Stimulated activated CD4-positive, alpha-beta T cell treated with anti-CD3 and anti-CD28 coated beads, TNF-alpha, amount 100 ng/mL, for 48 hours (primary cell): ENCODE measurements at places on chromosomes 1 and 21.
A peak's percentile ranks its signal among the peaks of the same experiment; 100 is the strongest.

GRCh38 chr1:36755303-36756230, 272.9 kb upstream of the CSF3R start:
- no peak for DNase-seq

GRCh38 chr1:30822966-30823581, 65.5 kb upstream of the LAPTM5 start:
- DNase-seq: no peak

- no peak for DNase-seq
Observed at GRCh38 chr1:225479996-225480720, 52.3 kb upstream of the LBR start.

DNA sequence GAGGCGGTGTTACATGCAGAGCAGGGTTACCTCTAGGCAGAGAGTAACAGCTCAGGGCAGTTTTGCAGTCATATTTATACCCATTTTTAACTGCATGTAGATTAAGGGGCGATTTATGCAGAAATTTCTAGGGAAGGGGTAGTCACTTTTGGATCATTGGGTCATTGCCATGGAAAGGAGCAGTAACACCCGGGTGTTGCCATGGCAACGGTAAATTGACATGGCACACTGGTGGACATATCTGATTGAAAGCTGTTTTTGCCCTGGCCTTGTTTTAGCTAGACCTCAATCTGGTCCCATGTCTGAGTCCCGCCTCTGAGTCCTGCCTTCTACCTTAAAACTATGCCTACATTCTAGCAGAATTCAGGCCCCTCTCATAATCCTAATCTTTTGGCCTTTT, 11.8 kb upstream of the USP1 start:
- DNase-seq: no peak

GRCh38 chr1:207314816-207315215, 6.7 kb upstream of the CD55 start:
- DNase-seq: no peak

GRCh38 chr1:211683396-211684297, 8.2 kb upstream of the NEK2 start:
- DNase-seq: no peak

- no peak for DNase-seq
Observed at GRCh38 chr1:151585622-151586021, 26.2 kb upstream of the SNX27 start.

GRCh38 chr21:33994373-33994772, 78.8 kb upstream of the ATP5PO start:
- DNase-seq: no peak

GRCh38 chr1:17605582-17606344, 66.3 kb downstream of the ARHGEF10L start:
- DNase-seq: no peak

DNA sequence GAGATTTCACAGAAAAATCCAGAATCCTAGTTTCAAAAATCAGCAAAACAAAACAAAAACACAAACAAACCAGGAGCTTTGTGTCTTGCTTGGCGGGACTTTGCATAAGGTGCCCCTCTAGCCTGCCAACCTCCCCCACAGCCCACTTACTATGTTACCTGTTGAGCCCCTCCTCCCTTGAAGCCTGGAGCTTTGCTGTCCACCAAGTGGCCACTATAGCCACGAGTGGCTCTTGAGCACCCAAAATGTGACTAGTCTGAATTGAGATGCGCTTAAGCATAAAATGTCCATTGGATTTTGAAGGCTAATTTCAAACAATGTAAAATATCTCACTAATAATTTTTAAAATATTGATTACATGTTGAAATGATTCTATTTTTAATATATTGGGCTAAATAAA, 12.2 kb downstream of the TFAP2E start:
- no peak for DNase-seq

GRCh38 chr1:24957808-24958752, 28.0 kb upstream of the RUNX3 start:
- DNase-seq: no peak

DNA sequence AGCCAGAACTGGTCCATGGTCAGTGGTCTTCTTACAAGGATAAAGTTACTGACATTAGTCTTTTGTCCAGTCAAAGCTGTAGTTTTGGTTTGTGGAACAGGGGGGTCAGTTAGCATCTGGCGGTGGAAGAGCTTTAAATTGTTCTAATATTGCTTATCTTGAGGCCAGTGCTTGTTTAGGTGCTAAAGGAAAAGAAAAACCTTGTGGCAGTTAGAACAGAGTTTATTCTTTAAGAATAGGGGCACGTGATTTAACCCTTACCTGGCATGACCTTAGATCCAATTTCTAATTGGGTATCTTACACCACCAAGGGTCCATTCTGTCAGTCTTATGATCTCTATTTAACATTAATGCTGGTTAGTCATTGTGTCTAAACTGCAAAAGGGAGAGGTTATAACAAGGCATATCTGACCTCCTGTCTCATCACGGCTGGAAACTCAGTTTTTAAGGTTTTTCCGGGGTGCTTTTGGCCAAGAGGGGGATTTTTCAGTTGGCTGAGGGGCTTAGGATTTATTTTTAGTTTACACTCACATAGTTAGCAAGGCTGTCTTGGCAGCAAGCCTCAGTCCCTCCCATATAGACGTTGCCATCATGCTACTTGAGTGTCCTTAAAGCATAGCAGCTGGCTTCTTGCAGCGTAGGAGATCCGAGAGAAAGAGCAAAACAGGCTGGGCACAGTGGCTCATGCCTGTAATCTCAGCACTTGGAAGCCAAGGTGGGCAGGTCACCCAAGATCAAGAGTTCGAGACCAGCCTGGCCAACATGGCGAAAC, 60.1 kb upstream of the FAM89A start:
- DNase-seq: no peak

DNA sequence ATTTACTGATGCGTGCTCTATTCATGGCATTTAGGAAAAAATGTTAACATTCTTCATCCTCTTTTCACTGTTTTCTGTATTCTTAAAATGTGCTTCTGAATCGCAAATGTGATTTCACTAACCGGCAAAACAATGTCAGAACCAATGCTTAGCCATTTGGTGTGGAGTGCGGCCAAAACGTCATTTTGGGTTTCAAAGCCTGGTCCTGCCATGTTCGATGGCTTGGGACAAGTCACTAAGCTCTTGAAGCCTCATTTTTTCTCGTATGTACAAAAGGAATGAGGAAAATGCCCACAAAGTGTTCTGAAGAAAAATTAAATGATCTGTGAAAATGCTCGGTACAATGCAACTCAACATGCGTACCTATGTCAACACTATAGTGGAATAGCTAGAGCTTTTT, 175.3 kb downstream of the APP start:
- no peak for DNase-seq

GRCh38 chr1:19582318-19582717, 61.8 kb upstream of the NBL1 start:
- DNase-seq: peak; percentile 62

DNA sequence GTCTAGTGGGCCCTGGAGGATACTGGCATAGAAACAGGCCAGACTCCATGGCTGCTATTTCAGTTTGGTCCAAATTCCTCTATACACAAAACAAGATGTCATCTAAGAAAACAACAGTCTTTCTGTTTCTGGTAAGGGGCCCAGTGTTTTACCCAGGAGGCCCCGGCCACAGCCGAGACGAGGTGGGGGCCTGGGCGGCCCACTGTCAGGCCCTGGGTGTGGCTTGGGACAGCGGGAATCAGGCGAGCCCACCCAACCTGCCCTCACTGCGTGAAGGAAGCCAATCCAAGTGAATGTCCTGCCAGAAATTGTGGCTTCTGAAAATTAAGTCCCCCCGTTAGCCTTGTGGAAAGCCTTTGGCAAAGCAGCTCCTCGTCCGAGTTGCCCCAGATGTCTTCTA, 31.2 kb upstream of the GPR153 start:
- DNase-seq: no peak

DNA sequence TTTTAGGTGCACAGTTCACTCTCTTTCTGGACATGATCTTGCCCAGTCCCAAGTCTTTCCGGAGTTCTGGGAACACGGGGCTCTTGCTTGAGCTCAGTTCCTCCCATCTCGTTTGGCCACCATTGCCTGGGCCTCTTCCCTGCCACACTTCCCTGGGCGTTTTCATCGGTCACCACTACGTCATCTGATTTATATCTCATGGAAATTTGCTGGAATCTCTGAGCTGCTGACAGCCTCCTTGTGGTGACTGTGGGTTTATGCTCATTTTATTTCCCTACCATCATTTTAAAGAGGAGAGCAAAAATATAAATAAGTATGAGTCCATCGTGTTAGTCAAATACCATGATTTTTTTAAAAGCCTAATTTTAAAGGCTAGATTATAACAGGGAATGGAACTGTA, 449.1 kb upstream of the KAZN start:
- DNase-seq: no peak

GRCh38 chr1:74392840-74393239, 119.6 kb downstream of the LRRC53 start:
- DNase-seq: no peak

- no peak for DNase-seq
Observed at GRCh38 chr1:105872817-105873216, 1183.7 kb upstream of the PRMT6 start.

DNA sequence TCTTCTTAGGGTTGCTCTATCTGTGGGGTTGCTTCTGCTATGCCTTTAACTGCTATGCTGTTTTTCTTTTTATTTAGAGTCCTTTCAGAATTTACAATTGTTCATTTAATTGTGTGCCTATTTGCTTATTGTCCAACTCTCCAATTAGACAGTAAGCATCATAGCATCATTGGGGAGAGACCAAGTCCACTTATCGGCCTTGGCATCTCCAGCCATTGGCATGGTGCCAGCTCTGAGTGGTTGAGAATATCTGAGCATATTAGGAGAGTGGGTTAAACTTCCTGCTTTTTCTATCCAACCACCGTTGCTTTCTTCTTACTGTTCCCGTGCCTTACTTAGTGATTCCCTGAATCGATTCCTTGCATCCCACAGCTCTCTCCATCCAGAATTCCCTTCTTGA, 535.0 kb downstream of the AJAP1 start:
- no peak for DNase-seq

DNA sequence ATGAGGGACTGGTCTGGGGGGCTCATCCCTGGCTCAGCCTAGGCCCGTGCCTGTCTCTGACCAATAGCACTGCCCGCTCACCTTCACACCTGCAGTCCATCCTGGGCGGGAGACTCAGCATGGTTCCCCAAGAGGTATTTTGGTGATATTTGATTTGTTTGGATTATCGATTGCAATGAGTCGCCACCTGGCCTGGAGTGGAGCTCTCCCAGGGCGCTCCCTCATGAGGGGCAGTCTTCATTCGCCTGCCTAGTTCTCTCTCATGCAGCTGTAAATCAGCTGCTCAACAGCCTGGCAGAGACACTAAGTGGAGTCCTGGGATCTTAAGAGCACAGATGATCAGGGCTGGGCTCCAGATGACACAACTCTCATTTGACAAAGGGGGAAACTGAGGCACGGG, 90.1 kb upstream of the ACTL8 start:
- DNase-seq: no peak

DNA sequence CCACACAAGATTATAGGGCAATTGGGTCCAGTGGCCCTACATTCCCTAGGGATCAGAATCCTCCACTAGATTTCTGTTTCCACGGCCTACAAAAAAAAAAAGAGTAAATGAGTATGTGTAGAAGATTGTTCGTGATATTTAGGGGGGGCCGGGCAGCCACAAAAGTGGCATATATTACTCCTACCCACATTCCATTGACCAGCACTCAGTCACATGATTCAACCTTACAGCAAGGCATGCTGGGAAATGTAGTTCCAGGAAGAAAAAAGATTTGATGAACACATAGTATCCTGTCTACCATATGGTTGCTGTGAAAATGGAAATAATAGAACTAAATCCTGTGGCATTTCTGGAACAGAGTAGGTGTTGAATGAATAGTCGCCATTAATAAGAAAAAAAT, 43.4 kb upstream of the GJB5 start:
- no peak for DNase-seq

DNA sequence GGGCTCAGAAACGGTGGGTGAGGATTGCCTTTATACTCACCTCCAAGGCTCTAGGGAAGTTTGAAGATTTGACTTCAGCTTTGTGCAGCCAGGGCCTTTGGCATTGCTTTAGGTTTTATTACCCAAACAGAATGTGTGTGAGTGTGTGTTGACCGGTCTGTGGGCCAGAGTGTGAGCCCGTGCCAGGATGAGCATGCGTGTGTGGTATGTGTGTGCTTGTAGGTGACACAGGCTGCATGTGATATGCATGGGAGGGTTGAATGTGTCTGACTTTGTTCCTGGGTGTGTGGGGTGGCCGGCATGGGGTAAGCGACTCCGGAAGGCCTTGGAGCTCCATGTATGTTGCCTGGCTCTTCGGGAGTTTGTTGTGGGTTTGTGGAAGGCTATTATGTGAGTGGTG, 160.5 kb downstream of the FOXD2 start:
- no peak for DNase-seq

DNA sequence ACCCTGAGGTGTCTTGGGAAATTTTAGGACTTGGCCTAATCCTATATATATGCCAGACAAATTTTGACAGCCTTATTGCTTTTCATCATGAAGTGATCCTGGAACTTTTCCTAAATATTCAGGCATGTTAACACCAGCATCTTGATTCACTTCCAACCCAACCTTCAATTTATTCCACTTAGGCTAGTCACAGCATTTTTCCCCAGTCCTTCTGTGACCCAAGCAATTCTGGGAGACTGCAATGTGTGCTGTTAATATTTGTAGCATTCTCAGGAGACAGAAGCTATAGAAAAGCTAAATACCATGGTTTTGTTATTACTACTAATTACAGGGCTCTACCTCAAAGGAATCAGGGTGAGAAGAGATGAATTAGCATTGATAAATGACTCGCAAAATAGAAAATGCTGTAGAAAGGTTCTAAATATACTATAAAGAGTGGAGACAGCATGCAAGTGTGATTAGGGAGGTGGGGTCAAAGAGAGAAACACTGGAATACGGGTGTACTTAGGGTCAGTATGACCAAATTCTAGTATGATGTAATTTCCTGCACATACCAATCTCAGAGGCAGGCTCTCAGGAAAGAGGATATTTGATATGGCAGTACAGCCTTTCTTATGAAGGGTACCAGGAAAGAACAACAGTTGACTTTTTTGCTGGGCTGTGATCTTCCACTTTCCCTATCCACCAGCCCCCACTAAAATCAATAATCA, 29.1 kb downstream of the PRRX1 start:
- no peak for DNase-seq

DNA sequence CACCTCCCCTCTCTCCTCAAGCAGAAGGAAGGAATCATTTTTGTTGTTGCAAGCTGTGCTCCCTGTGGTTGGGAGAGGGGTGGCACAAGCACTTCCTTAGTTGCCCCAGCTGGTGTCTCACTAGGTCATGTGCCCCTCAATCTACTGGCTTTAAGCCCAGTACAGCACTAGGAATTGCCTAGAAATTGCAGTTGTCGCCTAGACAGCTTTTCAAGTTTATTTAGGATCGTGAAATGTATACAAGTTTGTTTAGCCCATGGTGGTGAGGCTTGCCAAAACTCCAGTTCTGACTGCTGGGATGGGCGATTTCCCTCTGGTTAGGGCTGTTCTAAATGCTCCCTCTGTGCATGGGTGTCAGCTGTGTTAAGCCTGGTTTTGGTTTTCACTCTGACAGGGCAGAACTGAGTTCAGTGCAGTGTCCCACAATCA, 126.8 kb upstream of the ZNF644 start:
- no peak for DNase-seq
